ENCODE measurements at places on chromosomes 12 and 14.

DNA sequence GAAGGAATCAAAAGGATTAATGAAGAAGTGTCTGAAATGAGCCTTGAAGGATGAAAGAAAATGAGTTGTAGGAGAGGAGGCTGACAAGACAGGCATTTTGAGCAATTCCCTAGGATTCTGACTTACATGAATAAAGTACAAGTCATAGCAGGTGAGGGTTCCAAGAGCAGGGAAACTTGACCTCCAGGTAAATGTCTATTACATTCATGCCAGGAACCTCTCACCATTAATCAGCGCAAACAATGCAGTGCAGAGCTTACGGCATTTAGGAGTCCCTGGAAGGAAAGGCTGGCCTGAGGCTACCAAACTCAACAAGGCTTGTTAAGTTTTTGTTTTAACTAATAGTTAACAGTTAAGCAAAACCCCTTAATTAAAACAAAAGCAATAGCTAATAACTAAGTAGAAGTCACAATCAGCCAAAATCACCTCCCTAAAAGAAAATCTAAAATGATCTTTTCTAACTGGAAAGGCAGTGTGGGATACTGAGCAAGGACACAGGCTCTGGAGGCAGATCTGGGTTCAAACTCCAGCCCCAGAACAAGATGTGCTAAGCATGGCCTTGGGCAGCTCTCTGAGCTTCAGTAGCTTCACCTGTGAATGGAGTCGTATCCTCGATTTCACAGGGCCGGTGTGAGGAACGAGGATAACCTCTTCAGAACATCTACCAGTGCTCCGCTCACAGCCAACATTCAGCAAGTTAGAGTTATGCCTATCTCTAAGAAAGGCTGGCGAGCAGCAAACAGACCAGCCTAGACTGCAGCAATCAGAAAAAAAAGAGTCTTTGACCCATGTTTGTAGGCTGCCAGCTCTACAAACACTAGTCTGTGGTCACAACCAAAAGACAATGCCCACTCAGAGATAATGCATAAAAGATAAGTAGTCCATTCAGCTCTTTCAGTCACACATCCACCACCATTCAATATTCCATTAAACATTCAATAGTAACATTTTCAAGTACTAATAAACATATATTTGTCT is 16.9 kb downstream of the PPTC7 start:
- no peak for DNase-seq

DNA sequence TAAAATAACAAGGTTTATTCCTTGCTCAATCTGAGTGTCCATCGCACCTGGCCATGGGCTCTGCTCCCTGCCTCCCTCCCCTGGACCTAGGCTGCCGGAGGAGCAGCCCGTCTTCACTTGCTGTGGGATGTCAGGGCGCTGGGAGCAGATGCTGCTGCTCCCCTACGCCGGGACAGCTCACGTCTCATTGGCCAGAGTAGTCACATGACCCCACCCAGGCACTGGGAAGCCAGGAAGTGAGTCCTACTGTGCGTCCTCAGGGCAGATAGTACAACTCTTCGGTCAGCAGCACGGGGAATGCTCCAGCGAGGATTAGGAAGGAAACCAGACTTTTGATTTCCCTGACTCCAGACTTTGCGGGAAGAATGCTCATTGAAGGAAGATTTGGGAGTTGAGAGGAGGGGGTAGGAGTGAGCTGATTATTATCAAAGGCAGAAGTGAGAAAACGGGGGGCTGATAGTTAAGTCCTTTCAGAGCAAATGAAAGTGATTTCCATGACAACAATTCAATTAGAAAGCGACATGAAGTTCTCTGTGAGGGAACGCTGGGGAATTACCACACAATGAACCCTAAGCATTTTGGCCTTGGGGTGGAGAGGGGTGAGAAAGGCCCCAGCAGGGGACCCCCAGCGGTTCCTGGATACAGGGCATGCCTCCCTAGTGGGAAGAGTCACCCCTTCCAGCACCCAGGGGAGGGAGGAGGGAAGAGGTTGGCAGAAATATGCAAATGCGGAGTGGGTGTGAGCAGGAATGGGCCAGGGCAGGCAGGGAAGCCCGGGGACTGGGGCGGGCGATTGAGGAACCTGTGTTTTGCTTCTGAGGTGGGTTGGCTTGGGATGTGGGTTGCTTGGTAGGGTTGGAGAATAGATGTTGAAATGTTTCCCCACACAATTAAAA is 215.5 kb downstream of the AACS start:
- DNase-seq, result no peak

GRCh38 chr12:51852404-51853137 is 4.1 kb upstream of the FIGNL2 start:
- no peak for DNase-seq

DNA sequence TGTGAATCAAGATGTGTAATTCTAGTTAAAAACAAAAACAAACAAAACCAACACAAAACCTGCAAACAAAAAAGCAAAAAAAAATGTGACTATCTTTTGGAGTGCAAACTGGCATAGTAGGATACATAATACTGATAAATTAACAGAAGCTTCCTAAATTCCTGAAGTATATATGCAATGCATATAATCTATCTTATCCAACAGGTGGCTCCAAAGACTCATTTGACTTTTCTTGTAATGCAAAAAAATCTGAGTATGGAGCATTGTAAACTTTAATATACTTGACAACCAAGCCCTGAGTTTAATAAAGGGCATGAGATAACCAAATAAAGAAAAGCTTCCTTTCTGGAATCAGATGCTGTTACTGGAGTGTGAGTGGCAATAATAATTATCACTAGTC is 1003.6 kb downstream of the FSCB start:
- no peak for DNase-seq

DNA sequence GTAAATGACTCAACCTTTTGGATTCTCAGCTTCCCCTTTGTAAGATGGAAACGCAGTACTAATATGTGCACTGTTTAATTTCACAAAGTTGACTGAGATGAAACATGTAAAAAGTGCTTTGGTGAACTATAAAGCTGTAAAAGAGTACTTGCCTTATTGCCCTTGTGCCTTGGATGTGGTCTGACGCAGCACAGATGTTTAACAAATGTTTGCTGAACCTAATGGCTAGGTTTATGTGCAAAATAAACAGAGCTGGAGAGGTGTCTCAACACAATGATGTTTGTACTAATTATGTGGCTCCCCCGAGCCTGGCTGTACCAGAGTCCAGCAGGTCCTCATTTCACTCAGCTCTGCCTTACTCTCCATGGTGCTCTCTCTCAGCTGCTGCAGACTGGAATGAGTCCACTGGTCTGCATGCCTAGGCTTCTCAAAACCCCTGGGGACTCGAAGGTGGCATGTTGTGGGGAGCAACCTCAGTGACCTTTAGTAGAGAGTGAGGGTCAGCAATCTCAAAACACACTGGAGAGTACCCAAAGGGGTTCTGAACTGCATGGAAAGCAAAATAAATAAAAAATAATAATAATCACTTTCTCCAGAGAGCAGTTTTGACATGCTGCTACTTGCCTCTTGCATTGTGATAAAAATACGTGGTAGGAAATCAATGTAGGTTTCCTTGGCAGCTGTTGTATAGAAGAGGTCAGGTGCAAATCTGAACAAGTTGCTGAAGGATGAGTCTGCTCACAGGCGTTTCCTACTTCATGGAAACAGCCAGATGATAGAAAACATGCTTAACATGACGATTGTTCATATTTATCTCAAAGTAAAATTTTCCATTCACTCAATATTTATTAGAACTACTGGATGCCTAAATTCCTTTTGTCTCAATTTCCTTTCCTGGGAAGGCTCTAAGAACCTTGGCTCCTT is 8.5 kb upstream of the AMIGO2 start:
- DNase-seq, result no peak

DNA sequence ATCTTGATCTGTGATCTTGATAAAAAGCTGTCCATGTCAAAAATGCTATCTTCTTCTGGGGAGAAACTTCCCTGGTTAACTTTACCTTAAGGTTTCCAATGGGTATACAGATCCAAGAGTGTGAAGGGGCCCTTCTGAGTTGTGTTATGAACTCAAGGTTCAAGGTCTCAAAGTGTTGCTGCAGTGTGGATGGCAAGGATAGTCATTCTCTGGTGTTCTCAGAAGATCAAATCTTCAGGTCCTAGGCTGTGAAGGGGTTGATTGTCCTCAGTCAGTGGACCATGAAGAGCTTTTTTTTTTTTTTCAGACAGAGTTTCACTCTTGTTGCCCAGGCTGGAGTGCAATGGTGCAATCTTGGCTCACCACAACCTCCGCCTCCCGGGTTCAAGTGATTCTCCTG is 114.4 kb downstream of the SPTSSA start:
- no peak for DNase-seq

GRCh38 chr12:120332523-120332922 is 4.9 kb upstream of the PLA2G1B start:
- DNase-seq, result no peak

- DNase-seq, result no peak
These were observed 196.0 kb downstream of the GALC start for GRCh38 chr14:87797001-87797400.

GRCh38 chr12:115922952-115923564 is 354.4 kb downstream of the MED13L start:
- no peak for DNase-seq

- DNase-seq, result peak; percentile 47
These were observed 55.3 kb downstream of the VCPKMT start for GRCh38 chr14:50060871-50061663.

GRCh38 chr12:79397609-79398008 is 293.2 kb downstream of the PAWR start:
- no peak for DNase-seq

GRCh38 chr12:58306266-58307000 is 365.1 kb downstream of the ATP23 start:
- DNase-seq, result no peak

DNA sequence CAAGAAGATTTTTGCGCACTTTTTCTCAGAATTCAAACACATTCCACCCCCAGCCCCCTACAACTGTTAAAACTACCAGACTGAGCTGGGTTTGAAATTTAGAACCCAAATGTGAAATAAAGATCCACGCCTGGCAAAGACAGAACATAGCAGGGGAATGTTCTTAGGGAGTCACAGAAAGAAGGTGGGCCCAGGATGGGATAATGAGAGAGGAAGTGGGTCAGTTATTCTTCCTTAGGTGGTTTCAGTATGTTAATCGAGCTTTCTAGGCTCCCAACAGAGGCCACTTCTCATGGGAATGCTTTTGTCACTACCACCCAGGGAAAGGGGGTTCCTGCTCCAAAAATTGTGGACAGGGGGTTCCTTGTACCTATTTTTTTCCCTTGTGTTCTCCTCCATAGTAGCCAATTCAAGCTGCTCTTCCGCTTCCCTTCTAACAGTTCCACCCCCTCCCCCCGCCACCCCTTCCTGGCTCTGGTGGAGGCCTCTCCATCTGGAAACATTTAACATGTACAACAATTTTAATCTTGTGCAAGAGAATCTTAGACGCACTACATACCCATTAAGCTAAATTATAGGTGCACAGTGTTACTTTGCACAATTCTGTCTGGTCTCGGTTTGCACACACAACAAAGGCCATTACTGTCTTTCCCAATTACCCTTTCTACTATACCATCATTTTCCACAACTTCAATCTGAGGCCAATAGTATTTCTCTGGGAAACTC is 218.1 kb downstream of the MON2 start:
- DNase-seq, result no peak

GRCh38 chr12:68959143-68959858 is 26.3 kb upstream of the CPM start:
- DNase-seq, result no peak

- DNase-seq, result no peak
These were observed 846 bp downstream of the BRMS1L start for GRCh38 chr14:35826952-35827416.

GRCh38 chr12:1531153-1531653 is 63.2 kb downstream of the FBXL14 start:
- DNase-seq, result no peak

DNA sequence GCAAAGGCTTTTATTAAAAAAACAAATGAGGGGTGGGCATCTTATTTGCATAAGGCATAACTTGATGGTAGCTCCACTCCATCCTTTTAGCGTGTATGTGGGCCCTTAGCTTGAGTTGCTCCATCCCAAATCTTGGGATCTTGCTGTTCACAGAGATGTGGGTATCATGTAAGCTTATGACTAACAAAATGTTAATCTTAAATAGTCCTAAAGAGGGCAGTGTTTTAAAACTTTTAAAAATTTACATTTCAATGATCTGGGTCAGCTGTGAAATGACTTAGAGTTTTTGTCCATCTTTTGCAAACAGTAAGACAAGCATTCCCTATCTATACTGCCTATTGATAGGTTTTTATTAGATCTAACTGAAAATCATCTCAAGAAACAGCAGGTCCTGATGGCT is 86.0 kb downstream of the SLCO1A2 start:
- DNase-seq, result no peak

- DNase-seq, result no peak
These were observed 109.4 kb upstream of the HIF1A start for GRCh38 chr14:61585598-61586543.

- no peak for DNase-seq
These were observed 403.1 kb downstream of the TMEM121 start for GRCh38 chr14:105929327-105930081.

DNA sequence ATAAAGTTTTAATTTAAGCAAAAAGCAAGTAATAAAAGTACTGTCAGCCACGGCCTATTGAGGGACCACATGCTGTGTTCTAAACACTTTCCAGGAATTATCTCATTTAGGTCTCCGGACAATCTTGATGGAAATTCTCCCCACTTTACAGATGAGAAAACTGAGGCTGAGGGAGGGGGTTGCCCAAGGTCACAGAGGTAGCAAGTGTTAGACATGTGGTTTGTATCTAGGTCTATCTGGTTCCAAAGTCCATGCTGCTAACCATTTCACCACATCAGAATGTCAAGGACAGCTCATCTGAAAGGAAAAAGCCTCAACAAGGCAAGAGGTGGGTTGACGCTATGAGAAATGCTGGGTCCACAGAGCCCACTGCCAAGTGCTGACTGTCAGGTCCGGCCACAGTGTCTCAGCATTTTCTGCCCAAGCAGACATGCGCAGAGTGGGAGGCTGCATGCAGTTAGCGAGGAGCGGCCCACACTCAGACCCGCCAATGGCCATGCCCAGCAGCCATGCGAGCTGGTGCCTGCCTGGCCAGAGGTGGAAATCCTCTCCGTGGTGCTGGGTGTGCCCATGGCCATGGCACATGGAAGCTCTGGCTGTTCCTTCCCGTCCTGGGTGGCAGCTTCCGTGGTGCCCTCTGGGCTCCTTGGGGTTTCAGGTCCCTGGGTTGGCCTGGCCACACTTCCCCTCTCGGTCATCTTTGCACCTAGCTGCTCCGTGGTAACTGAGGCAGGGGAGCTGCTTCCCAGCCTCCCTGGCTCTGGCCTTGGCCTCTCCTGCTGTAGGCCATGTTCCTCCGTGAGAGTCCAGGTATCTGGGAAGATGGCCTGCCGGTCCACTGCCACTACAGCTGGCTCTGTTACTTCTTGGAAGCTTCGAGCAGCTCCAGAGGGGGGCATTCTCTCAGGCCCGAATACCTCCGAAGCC is 18.0 kb upstream of the RPLP0 start:
- no peak for DNase-seq

- DNase-seq, result no peak
These were observed 268.7 kb downstream of the DAD1 start for GRCh38 chr14:22320362-22320750.
